Large intestine (tissue), 12 donors: ENCODE measurements at places on chromosomes 13 and 19.

GRCh38 chr13:111431206-111431605, 110.8 kb downstream of the TEX29 start:
- H3K4me3 ChIP-seq: no peak overlapping the region
- DNase-seq: no peak
- no peaks in the 10 kb centered on the region for H3K4me1 ChIP-seq
- H3K27ac ChIP-seq: no peak overlapping the region
- H3K36me3 ChIP-seq: no peaks in the 10 kb centered on the region
- H3K27me3 ChIP-seq: peaks cover 10% of the 10 kb centered on the region

DNA sequence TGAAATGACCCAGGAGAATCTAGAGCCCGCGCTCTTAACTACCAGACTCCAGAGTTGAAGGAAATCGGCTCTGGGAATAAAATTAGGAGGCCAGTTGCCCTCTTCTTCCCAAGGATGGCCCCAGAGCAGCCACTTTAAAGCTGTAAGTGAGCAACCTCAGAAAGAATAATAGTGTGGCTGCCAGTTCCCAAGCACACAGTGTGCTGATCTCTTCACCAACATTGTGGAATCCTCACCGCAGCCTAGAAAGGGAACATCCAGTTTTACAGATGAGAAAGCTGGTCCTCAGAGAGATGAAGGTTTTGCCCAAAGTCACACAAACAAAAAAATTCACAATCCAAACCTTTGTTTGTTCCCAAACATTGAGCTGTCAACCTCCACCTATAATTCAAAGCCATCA, 39.6 kb downstream of the HSPH1 start:
- H3K36me3 ChIP-seq: no peaks in the 10 kb centered on the region
- no peak overlapping the region for H3K27ac ChIP-seq
- H3K27me3 ChIP-seq: peaks cover 8% of the 10 kb centered on the region
- H3K4me1 ChIP-seq: peaks cover 2% of the 10 kb centered on the region

DNA sequence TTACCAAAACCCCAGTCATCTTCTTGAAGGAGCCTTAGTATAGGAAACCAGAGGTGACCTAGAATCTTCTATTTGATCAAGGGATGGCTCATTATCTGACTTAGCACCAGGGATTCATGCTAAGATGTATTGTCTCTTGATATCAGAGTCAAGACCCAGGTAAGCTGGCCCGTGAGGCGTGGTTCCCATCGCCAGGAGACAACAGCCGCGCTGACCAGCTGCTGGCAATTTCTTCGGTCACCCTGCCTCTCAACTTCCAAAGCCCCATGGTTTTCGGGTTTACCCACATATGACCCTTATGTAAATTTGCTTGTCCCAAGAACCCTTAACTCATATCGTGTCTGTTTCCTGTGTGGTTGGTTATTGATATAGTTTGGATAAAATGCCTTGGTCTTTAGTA, 77.7 kb upstream of the VSTM2B start:
- no peak overlapping the region for H3K27ac ChIP-seq
- H3K36me3 ChIP-seq: no peaks in the 10 kb centered on the region
- H3K4me1 ChIP-seq: no peaks in the 10 kb centered on the region
- H3K27me3 ChIP-seq: no peaks in the 10 kb centered on the region

DNA sequence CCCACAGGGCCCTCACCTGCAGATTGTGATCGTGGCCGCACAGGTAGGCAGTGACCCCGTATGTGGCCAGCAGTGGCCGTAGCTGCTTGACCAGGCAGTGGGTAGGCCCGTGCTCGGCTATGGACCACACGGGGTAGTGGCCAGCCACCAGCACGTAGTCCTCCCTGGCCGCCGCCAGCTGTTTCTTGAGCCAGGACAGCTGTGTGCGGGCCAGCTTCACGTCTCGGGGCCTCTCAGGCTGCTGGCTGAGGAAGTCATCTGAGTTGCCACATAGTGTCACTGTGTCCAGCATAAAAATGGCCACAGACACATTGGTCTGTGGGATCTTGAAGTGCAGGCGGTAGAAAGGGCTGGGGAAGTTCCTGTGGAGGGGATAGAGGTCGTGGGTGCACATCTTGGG, 1.2 kb downstream of the ACP5 start:
- H3K36me3 ChIP-seq: peaks cover 21% of the 10 kb centered on the region
- H3K4me1 ChIP-seq: no peaks in the 10 kb centered on the region
- no peak overlapping the region for H3K27ac ChIP-seq
- no peak for DNase-seq
- H3K27me3 ChIP-seq: no peaks in the 10 kb centered on the region
- H3K4me3 ChIP-seq: no peak overlapping the region

GRCh38 chr19:38273499-38273898, 9.1 kb downstream of the SPINT2 start:
- H3K4me1 ChIP-seq: peaks cover 40% of the 10 kb centered on the region
- peak overlapping the region; percentile 85 for H3K27ac ChIP-seq
- H3K4me3 ChIP-seq: no peak overlapping the region
- H3K27me3 ChIP-seq: no peaks in the 10 kb centered on the region
- peak; percentile 95 for DNase-seq
